ENCODE measurements at places on chromosomes 12 and 14. TPM values are rescaled to one million over a fixed set of nuclear protein-coding genes. Genes with fewer than 3 reads are reported as not detected.

CDC42BPB gene
- total RNA-seq = 45.0 TPM

ESRRB gene
- not detected for total RNA-seq

SRRM4 gene
- not detected for total RNA-seq

B3GNT4 gene
- total RNA-seq = 0.21 TPM

KRT78 gene
- not detected for total RNA-seq

KRT71 gene
- not detected for total RNA-seq

TMCC3 gene
- 3.1 TPM for total RNA-seq

OLR1 gene
- not detected for total RNA-seq

SLC8B1 gene
- total RNA-seq = 3.9 TPM

MIP gene
- total RNA-seq = not detected

DNA sequence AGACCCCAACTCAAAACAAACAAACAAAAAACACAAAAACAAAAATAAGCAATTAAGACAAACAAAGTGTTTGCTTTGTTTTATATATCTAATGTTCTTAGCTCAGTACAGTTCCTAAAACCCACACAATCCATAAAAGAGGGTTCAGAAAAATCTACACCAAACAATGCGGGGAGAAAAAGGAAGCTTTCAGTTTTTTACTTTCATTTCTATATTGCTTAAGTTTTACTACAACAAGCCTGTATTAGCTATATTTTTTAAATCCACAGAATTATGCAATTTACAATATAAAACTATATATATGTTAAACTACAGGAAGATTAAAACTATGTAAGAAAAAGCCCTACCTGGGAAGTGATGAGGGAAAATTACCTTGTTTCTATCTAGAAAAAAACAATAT, 41.4 kb downstream of the CLIP1 start:
- no peak for DNase-seq

- DNase-seq = no peak
Measured at GRCh38 chr12:80356097-80356496, 87.9 kb upstream of the PTPRQ start.

DNA sequence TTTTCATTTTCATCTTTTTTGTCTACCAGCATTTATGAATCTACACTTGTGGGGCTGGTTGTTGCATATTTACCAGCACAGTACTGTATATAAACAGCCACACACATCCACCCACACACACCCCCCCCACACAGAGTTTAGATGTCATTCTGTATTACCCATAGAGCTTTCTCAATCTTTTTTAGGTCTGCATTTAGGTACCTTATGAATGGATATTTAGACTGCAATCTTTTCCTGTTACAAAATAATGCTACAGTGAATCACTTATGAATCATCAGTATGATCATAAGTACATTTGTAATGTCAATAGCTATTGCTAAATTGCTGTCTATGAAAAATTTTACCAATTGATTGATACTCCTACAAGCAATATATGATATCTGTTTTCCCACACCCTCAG, 67.3 kb upstream of the STK38L start:
- DNase-seq = no peak

DNA sequence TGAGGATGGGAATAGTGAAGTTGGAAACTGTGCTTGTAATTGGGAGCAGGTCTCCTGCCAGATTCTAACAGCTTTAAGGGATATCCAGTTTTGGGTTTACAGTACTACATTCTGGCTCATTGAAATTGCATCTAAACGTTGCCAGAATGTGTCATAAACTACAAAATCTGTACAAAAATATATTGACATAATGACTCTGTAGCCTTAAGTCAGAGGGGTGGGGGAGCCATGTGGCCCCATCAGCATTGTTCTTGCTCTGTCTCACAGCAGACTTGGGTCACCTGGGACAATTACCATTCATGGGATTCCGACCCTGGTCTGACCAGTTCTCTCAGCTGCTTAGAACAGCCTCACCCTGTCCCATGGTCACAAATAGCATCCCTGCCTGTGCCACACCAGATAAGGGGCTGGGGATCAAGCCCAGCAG, 43.3 kb upstream of the MED13L start:
- no peak for DNase-seq

DNA sequence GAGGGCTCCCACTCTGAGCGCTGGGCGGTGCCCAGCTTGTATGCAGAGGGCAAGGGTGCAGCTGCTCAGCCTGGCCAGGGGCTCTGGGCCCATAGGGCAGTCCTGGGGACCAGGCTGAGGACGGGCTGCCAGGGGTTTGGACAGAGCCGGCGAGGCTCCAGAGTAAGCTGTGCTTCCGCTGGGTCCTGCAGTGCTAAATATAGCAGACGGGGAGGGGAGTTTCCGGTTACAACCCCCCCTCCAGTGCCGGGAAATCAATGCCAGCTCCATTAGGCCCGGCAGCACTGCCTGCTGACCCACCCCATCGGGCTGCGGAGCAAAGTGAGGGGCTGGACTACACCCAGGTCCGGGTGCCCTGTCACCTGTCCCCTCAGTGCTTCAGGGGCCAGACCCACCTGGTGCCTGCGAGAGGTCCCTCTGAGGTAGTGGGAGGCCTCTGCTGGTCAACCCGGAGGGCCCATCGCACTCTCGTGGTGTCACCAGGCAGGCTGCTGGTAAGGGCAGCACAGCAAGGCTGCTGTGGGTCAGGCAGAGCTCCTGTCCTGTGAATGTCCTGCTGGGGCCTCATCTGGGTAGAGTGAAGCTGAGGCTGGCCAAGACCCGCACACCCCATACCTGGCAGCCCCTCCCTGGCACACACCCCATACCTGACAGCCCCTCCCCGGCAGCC, 2.6 kb upstream of the JAG2 start:
- no peak for DNase-seq

GRCh38 chr12:100801320-100801719, 6.7 kb downstream of the ANO4 start:
- no peak for DNase-seq

- DNase-seq = no peak
Measured at GRCh38 chr12:99611117-99611516, 36.4 kb upstream of the GARIN6 start.

DNA sequence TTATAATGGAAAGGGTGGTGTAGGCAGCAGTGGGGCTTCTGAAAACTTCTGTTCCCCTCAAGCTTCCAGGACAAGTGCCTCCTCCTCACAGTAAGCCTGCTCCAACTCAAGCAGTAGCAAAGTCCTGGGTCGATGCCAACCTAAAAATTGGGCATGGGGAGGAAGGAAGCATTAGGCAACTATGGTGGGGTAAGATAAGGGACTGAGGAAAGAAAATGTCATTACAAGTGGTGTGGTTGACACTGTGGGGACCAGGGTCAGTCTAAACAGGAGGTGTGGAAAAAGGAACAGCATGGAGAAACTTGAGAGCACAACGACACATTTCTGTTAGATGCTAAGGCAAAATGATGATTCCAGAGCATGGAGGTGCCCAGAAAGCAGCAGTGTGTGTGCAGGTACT, 34.9 kb downstream of the WIF1 start:
- no peak for DNase-seq

GRCh38 chr14:60485598-60486251, at the start of gene C14orf39:
Gene C14orf39, minus strand, starts transcription at chr14:60486063. Its CDS starts 985 bp downstream, at chr14:60485078.
- peak; percentile 29 for DNase-seq

- DNase-seq = peak; percentile 83
Measured at GRCh38 chr12:117836999-117837736, 131.6 kb downstream of the KSR2 start.

DNA sequence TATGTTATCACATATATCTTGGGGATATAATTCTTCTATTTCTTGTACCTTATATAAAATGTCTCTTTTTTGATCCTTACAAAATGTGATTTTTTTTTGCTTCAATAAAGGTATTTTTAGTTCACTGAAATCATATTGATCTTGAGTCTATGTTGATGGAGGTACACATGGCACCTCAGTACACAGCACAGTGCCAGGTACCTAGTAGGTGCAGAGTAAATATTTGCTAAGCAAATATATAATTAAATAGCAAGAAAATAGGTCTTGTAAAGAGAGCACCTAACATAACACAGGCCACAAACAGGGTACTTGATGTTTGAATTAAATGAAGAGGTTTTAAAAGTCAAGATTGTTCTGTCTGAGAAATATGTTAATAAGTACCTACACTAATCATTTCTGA, 69.7 kb downstream of the CIT start:
- DNase-seq = no peak

DNA sequence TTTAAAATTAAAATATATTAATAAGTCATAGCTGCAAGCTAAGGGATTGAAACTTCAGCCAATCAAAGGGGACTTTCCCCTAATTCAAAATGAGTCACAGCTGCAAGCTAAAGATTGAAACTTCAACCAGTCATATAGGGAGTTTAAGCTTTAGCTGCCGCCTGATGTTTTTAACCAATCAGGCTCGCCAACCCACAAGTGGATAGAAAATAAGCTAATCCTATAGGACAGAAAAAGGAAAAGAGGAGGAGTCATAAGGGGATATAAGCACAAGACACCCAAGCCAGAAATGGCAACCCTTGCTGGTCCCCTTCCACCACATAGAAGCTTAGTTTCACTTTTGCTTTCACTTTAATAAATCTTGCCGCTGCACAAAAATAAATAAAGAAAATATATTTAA, 1154.6 kb downstream of the GALC start:
- peak; percentile 27 for DNase-seq

GRCh38 chr14:76423534-76423933, 47.6 kb downstream of the ESRRB start:
- no peak for DNase-seq

- DNase-seq = no peak
Measured at GRCh38 chr12:71449373-71450070, 9.9 kb downstream of the LGR5 start.

- DNase-seq = no peak
Measured at GRCh38 chr12:132327336-132328171, 1.8 kb downstream of the GALNT9 start.

GRCh38 chr12:38825006-38825405, 80.4 kb downstream of the CPNE8 start:
- DNase-seq = no peak

DNA sequence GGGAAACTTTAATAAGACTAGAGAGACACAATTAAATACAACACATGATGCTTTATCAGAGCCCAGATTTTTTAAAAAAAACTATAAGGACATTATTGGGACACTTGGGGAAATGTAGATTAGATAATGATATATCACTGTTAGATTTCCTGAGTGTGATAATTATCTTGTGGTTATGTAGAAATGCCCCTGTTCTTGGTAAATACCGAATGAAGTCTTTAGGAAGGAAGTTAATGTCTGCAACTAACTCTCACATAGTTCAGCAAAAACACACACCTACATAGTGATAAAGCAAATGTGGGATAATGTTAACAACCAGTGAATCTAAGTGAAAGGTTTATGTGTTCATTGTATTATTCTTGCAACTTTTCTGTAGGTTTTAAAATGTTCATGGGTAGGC, 14.6 kb upstream of the CACNB3 start:
- DNase-seq = no peak

DNA sequence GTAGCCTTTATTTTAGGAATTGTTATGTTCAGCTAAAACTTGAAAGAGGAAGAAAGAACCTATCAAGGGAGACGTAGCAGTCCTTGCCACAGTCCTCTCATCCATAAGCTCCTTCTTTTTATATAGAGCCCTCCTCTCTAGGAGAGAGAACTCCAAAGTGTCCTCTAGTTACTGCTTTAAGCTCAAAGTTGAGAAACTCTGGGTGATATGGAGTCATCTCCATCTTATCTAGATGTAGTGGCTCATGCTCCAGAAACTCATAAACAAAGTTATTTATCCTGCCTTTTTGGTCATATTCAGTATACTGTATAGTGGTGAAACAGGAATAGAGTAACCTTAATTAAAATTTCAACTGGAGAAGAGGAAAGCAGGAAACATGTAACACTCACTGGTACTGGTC, 90.4 kb upstream of the ATF7IP start:
- no peak for DNase-seq

All from SK-MEL-5 (cell line).